ENCODE measurements at places on chromosomes 12 and 14.

GRCh38 chr12:129776977-129777667 is 126.7 kb downstream of the TMEM132D start:
- no peak for DNase-seq

GRCh38 chr12:54010053-54010971 is 1.5 kb downstream of the HOXC8 start:
- DNase-seq, result no peak

GRCh38 chr14:94921456-94921855 is 151.5 kb upstream of the GSC start:
- no peak for DNase-seq

DNA sequence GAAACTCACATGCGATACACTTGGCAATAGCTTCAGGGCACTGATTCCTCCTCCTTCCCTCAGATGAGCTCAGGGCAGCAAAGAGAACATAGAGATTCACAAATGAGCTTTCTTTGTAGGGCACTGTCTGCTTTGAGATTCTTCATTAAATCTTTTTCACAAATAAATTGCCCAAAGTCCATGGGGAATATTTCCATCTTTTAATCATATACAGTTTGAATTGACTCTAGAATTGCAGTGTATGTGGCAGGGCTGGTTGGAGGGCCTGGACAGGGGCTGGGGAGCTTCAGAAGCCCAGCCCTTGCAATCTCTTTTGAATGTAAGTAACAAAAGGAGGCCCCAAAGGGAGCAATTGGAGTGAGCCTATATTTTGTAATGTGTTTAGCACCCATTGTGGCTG is 197.5 kb downstream of the NOVA1 start:
- DNase-seq, result no peak

DNA sequence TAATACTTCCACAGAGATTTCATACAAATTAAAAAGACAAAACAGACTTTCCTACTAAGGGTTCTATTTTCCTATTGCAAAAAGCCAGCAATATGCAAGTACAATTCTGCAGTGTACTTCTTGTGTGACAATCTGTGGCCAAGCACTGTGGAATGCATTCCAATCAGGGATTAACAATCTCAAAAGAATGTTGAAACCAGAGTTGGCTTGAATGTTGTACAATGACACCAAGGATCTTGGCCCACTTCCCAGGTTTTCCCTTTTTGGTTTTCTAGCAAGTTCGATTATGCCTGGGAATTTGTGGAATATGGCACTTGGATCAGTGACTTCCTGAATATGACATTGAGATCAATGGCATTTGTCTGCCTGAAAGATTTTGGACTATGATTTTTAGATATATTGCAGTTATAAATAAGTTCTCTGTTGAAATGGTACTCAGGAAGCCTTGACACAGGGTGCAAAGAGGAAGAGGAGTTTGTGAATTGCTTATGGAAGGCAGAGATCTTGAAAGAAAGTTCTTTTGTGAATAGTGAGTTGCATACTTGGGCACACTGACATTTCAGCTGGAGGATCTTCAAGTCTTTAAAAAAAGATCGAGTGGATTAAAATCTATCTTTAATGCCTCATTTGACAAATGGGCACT is 81.4 kb upstream of the FERMT2 start:
- no peak for DNase-seq

- no peak for DNase-seq
Measured at GRCh38 chr14:76576047-76576741, 185.1 kb upstream of the VASH1 start.

- no peak for DNase-seq
Measured at GRCh38 chr14:53885136-53885640, 71.4 kb downstream of the BMP4 start.

DNA sequence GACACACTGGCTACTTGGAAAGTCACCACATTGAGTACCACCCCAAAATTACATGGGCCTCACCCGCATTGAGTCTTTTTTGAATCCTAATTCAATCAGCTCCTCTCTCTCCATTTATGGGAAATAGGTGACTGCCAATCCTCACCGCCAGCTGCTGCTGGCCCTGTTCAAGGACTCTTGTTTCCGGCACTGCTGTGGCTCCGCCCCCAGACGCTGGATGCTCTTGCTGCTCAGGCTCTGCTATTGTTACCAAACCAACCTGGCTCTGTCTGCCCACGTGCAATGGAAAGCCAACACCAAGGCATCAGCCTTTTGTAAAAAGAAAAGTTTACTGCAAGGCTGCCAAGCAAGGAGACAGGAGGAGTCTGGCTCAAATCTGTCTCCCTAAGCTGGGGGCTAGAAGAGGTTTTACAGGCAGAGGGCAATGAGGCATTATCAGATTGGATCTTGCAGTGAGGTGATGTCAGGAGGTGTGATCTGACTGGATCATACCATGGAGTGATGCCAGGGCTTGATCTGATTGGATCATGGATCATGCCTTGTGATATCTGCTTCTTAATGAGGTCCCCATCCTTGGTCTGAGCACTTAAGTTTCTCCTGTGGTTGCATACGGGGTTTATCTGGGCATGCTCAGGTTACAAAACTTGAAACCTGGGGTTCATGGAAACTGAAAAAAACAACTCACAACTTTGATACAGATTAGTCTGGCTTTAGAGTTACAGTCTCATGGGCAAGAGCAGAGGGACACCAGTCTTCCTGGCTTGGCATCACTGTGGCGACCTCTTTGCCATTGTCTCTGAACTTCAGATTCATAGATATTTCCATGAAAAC is 117.1 kb upstream of the SLC35F4 start:
- no peak for DNase-seq

GRCh38 chr14:94321421-94322271 is 1.5 kb downstream of the SERPINA6 start:
- DNase-seq, result no peak

- no peak for DNase-seq
Measured at GRCh38 chr12:42892702-42893551, 303.4 kb upstream of the PRICKLE1 start.

DNA sequence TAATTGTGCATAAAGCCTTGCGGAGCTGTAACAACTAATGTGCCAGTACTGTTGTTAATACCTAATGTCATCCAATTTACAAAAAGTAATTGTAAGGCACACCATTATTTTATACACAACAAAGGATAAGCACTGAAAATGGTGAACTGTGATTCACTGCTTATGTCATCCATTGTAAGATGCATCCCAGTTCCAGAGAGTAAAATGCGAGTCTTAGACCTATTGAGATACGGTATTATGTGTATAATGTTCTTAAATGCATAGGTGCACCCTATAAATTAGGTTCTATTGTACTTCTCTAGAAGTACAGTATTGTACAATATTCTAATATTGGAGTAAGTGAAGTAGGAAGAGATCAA is 406 bp downstream of the PARP2 start:
- DNase-seq, result no peak

- no peak for DNase-seq
Measured at GRCh38 chr12:66191547-66192126, 2.6 kb downstream of the IRAK3 start.

GRCh38 chr14:93454224-93454623 is 23.5 kb downstream of the UNC79 start:
- no peak for DNase-seq

- peak; percentile 67 for DNase-seq
Measured at GRCh38 chr12:93373961-93374656, 3.6 kb upstream of the NUDT4 start.

DNA sequence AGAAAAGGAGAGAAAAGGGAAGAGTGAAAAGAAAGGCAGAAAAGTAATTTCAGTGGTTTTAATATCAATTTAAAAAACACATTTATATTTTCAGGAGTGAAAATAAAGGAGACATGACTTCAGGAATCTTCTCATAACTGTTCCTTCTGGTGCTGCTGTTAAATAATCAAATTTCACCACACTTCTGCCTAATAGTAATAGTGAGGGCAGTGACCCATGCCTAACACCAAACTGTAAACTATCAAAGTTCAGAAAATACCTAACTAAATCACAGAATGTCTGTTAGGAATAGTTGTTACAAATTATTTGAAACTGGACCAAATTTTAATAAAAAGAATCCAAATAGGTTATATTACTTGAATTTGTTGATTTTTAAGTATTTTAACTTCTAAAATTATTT is 169.4 kb downstream of the RPL10L start:
- DNase-seq, result no peak

GRCh38 chr14:102629011-102629444 is 36.6 kb downstream of the RCOR1 start:
- no peak for DNase-seq

- no peak for DNase-seq
Measured at GRCh38 chr12:124071075-124071443, 98.0 kb downstream of the ZNF664 start.

GRCh38 chr12:44029194-44029593 is 193.3 kb downstream of the TMEM117 start:
- DNase-seq, result no peak

GRCh38 chr14:66482873-66483272 is 3.3 kb upstream of the CCDC196 start:
- DNase-seq, result no peak

All from hematopoietic multipotent progenitor cell treated with erythropoietin and hydrocortisone succinate and interleukin-3 and kit ligand, for 15 days (in vitro differentiated cells).